CD4-positive, alpha-beta T cell treated with Interleukin-6 for 4 hours (primary cell): ENCODE measurements at places on chromosomes 1 and 21.

DNA sequence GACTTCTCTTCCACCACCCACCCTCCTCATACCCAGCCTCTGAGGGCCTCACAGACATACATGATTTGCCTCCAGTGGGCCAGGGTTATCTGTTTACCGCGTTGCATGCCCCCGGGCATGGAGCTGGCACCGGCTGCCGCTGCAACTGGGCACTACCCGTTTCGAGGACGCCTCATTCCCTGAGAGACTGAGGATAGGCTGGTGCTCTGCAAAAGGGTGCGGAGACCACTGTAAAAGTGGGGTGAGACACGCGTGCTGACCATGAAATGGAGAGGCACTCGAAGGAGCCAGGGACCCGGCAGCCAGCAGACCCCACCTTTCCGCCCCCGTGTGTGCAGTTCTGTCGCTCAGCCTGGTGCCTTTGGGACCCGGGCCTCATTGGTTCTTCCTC is 20.6 kb downstream of the TP73 start:
- DNase-seq: no peak

GRCh38 chr1:33094971-33095604 is 14.1 kb downstream of the AZIN2 start:
- peak; percentile 48 for DNase-seq

- no peak for DNase-seq
Measured at GRCh38 chr1:51715369-51715768, 98.5 kb downstream of the OSBPL9 start.

DNA sequence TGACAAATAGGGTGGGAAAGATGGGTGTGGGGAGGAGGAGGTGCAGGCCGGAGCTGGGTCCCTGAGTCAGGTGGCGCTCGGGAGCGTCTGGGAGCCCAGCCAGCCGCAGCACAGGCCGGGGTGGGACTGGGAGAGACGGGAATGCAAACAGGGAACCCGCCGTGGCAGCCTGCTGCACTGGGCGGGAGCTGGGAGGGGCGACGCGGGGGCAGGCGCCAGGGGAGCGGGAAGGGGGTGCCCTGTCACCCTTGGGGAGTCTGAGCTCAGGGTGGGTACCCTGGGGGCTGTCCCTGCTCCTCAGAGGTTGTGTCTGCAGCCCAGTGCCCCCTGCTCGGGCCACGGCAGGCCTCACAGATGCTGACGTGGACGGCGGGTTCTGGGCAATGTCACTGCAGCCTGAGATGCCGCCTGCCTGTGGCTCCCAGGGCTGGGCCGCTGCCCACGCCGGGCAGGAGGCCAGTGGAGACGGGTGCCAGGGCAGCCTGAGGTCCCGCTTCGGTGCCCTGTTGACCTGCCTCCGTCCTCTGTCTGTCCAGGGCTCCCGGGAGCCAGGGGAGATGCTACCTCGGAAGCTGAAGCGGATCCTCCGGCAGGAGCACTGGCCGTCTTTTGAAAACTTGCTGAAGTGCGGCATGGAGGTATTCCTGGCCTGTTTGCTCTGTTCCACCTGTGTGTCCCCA is 16.6 kb upstream of the LRRC3 start:
- no peak for DNase-seq

DNA sequence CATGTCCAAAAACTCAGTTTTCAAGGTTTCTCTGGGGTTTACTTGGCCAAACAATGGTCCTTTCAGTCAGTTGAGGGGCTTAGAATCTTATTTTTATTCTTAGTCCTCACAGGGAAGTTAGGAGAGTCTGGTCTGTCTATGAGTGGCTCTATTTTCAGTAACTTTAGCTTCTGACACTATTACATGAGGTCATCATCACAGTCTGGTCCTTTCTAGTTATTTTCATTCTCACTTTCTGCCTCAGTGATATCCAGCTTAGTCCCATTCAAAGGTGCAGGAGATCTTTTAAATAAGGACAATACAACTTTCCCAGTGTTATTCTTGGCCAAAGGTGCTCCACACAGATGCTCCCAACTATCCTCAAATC is 30.0 kb upstream of the FGGY start:
- no peak for DNase-seq

DNA sequence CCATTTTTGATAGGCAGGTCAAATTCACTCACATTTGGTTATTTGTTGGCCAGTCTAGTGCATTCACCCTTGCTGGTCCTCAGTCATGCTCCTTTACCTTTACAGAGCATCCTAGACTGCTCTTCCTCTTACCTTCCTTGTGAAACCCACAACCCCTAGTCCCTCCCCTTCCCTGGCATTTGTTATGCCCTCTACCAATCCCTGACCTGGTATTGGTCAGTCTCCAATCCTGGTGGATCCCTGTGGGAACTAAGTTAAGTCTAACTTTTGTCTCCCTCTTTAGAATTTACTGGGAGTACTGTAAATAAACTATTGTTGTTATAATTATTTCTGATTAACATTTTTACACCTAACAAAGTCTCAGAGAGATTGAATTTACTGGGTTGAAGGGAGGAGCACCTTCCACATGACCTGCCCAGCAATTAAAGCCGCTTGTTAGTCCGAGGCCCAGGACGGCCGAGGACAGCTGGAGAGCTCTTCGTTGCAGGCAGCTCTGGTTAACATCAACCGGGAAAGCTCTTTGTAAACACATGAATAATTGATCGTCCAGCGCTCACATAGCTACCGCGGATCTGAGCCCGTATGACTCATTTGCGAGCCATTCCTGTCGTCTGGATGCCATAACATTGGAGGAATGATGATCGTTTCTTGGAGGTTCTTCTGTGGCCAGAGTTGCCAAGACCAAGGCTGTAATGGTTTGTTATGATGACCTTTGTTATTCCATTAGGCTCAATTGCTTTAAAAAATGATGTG is 31.9 kb downstream of the MTARC1 start:
- DNase-seq: no peak

GRCh38 chr1:2255420-2256369 is 27.6 kb downstream of the SKI start:
- DNase-seq: peak; percentile 61

GRCh38 chr21:45535341-45536081 is 6.7 kb downstream of the SLC19A1 start:
- no peak for DNase-seq

DNA sequence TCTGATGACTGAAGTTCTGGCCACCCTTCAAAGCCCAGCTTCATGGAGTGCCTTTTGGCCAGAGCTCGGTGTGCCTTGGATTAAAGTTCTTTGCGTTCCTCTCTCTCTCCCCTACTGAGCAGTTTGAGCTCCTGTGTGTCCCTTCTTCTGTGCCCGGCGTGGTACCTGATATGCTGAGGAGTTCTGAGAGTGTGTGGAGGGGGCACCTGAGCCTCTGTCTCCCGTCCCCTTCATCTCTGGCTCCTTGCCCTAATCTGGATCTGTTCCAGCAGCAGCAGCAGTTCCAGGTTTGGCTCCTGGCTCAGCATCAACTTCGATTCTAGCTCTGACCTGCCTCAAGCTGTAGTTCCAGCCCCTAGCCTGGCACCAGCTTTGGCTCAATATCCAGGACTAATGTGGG is 25.1 kb upstream of the MYCL start:
- DNase-seq: no peak

- DNase-seq: peak; percentile 24
Measured at GRCh38 chr1:158177700-158178450, 2.8 kb upstream of the CD1D start.

DNA sequence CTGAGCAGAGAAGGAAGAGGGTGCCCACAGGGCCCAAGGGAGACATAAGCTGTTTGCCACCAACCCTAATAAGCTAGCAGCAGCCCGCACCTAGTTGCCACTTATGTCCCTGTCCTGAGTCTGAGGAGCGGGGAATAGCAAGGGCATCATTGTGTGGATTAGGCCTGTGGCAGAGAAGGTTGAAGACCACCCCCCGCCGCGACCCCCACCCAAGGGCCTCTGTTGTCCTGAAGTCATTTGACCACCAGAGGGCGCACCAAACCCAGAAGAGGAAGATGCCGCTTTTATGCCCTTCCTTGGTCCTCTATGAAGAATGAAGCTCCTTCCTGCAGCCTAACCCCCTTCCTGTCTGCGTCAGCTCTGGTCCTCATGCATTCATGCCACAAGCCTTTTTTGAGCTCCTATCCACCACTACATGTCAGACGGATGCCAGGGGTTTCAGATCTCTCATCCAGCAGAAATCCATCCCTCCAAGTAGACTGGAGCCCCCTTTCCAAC is 16.6 kb downstream of the RHBG start:
- DNase-seq: peak; percentile 81

DNA sequence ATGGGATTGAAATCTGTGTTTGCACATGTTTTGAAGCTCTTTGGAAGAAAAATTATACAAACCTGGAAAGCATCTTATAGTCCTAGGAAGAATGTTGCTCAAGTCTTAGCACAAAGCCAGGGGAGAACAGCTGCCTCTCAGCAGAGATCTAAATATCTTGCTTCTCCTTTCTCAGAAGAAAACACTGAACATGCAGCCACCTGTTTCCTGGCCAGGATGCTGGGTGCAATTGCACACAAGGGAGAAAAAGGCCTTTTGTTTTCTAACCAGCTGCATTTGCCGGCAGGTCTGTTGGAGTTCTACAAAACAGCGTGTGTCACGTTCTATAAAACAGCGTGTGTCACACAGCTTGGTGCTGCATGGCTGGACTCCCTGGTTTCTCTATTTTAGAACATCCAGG is 259.6 kb upstream of the PLD5 start:
- DNase-seq: no peak

- no peak for DNase-seq
Measured at GRCh38 chr1:43205671-43206070, 33.5 kb downstream of the CFAP57 start.

GRCh38 chr1:32494196-32494595 is 29.3 kb downstream of the ZBTB8B start:
- no peak for DNase-seq

DNA sequence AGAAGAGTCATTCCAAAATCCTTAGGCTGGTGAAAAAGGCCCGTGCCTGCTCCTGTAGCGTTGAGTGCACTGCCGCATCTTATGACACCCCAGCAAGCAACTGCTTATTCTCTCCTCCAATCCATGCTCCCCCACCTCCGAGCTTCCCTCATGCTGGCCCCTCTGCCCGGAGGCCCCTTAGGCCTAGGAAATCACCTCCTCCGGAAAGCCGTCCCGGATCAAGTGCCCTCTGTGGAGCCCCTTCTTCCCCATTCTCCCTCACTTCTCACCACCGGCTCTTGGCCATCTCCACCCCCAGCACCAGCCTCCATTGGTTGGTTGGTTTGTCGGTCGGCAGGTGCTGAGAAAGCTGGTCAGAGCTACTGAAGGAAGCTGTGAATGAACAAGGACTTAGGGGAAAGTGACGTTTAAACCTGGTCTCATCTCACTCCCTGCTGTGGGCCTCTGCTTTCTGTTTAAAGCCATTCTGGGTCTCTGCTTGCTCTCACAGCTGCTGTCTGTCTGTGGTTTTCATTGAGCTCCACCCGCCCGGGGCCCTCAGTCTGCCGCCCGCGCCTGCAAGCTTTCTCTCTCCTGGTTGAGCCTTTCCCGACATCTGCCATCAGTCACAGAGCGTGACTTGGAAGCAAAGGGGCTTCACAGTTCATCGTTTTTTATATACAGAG is 122.2 kb downstream of the KCNN3 start:
- peak; percentile 74 for DNase-seq

GRCh38 chr1:55503663-55504305 is 288.6 kb upstream of the USP24 start:
- DNase-seq: no peak

- no peak for DNase-seq
Measured at GRCh38 chr1:99007366-99007765, 2.7 kb upstream of the PLPPR5 start.

DNA sequence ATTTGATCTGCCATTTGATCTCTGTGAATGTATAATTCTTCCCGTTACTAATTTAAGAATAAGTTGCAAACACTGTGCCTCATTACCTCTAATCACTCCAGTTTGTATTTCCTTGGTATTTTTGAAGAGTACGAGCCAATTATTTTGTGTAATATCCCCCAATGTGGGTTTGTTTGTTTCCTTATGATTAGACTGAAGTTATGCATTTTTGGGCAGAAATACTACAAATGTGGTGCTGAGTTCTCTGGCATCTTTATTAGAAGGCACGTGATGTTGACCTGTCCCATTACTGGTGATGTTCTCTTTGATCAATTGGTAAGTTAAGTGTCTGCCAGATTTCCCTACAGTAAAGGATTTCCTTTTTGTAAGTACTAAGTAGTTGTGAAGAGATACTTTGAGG is 10.3 kb downstream of the MIXL1 start:
- no peak for DNase-seq

GRCh38 chr1:43729816-43730463 is 22.6 kb downstream of the ST3GAL3 start:
- DNase-seq: no peak

- no peak for DNase-seq
Measured at GRCh38 chr1:38451541-38451993, 405.0 kb upstream of the POU3F1 start.

- DNase-seq: no peak
Measured at GRCh38 chr21:21085206-21085605, 87.0 kb downstream of the NCAM2 start.

GRCh38 chr21:14687268-14687625 is 141.1 kb upstream of the SAMSN1 start:
- no peak for DNase-seq

- no peak for DNase-seq
Measured at GRCh38 chr1:156075162-156075561, 7.1 kb downstream of the MEX3A start.

- no peak for DNase-seq
Measured at GRCh38 chr1:116125758-116126157, 14.6 kb downstream of the MAB21L3 start.

DNA sequence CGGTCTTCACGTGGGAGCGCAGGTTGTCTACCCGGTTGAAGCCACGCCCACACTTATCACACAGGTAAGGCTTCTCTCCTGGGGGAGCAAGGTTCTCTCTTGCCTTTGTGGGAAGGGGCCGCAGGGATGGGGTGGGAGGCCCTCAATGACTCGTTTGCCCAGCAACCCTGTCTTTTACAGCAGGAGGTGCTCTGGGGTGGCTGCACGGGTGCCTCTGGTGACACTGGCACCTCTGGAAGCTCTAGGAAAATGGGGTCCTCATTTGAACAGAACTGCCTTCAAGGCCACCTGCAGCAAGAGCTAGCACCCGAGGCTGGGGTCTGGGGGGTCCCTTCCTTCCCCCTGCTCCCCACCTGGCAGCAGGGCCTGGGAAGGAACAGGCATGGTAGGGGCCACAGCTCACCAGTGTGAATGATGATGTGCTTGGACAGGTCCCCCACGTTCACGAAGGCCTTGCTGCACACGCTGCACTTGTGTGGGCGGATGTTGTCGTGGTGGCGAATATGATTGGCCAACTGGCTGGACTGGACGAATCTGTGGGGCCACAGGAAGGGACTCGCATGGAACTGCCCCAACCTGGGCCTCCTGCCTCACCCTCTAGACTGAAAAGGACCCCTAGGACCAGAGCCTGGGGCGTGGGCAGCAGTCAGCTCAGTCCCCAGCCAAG is 33.1 kb downstream of the ZBTB17 start:
- DNase-seq: no peak

GRCh38 chr21:44878053-44878982 is 4.8 kb upstream of the PTTG1IP start:
- no peak for DNase-seq

DNA sequence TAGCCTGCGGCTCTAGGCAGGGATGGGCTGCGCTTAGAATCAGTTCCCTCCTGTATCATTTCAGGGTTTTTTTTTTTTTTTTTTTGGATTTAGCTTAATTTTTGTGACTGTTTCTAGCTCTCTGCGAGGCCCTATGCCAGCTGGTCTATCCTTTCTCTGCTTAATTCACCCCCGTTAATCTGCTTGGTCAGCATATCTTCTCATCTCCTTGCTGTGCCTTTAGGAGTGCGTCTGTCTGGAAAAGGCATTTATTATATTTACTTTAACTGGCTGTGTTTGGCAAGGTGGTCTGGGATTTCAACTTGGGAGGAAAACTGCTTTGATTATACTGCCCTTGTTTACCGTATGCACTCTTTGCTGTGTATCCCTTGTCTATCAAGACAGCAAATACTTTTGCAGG is 184.8 kb upstream of the KIAA0040 start:
- no peak for DNase-seq
